Stimulated activated CD4-positive, alpha-beta T cell treated with anti-CD3 and anti-CD28 coated beads, Interleukin-12 subunit alpha, Interleukin-12 subunit beta, amount 100 ng/mL, for 48 hours (primary cell): ENCODE measurements at places on chromosomes 6 and 20.
A peak's percentile ranks its signal among the peaks of the same experiment; 100 is the strongest.

DNA sequence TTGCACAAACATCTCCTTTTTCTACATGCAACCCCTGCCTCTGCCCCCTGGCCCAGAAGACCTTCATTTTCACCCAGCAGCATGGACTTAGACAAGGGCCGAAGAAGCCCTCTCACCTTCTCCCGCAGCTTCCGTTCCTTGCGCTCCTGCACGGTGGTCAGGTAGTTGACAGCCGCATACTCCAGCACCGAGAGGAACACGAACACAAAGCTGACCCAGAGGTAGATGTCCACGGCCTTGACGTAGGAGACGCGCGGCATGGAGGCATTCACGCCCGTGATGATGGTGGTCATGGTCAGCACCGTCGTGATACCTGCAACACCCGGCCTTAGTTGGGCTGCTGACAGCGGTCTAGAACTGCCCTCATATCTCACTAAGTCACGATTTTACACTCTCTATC lies 47.1 kb upstream of the GABRR1 start:
- DNase-seq = no peak

DNA sequence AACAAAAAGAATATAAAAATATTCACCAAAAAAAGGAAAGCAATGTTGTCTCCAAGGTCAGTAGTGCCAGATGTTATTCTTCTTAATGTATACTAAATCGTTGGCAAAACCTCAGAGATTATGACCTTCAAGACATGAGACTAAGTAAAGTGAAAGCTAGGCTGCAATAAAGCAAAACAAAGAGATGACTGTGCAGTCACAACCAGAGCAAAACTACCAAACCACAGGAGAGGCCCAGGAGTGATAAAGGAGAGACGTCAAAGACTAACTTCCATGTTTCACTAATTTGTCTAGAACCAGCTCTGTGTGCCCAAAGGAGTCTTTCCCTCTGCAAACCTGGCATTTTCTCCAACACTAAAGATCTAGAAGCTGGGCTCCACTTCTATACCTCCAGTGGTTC lies 155.9 kb upstream of the POU3F2 start:
- no peak for DNase-seq

DNA sequence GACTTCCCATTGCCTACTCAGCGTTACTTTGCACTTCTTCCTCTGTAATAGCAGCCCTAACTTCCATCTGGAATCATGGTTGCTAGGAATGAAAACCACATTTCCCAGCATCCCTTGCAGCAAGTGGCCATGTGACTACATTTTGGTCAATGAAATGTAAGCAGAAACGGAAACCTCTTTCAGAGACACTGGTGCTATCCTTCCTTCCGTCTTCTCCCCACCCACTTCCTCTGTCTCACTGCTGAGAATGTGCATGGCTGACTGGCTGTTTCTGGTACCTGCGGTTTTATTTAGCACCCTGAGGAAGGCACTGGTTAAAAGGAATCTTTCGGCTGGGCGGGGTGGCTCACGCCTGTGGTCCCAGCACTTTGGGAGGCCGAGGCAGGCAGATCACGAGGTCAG lies 107.4 kb downstream of the SCML4 start:
- peak; percentile 59 for DNase-seq

DNA sequence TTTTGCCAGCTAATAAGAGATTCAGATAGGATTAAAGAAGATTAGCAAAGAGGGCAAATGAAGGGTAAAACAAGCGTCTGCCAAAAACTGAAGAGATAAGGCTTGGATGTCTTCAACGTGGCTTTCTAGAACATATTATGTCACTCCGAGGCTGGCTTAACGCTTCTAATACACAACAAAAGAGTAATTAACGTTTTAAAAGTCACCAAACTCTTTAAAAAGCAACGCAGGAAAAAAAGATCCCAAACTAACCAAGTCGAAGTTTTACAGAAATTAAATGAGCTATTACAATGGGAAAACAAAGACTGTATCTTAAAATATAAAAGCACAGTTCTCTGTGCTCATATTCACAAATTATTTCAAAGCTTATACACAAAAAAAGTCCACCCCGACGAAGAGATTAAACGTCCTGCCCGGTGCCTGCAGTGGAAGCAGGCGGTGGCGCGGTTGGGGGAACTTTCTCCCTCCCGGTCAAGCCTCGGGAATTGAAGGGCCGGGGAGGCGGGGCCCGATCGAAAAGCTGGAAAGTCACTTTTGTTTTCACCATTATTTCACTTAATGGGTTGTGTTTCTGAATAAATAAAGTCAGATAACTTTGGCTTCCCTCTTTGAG lies 1.2 kb downstream of the MAK start:
- DNase-seq = no peak

DNA sequence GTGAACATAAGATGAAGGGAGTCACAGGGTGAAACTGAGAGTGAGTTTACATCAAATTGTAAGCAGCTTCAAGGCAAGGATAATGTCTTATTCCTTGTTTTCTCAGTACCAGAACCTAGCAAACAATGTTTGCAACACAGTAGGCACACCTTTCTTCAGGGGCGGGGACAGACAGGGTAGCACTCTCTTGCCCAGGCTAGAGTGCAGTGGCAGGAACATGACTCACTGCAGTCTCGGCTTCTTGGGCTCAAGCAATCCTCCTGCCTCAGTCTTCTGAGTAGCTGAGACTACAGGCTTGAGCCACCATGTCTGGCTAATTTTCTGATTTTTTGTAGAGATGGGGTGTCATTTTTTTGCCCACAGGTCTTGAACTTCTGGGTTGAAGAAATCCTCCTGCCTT lies 299.8 kb downstream of the CD83 start:
- DNase-seq = no peak

GRCh38 chr6:149114167-149114566 lies 203.3 kb upstream of the TAB2 start:
- no peak for DNase-seq

DNA sequence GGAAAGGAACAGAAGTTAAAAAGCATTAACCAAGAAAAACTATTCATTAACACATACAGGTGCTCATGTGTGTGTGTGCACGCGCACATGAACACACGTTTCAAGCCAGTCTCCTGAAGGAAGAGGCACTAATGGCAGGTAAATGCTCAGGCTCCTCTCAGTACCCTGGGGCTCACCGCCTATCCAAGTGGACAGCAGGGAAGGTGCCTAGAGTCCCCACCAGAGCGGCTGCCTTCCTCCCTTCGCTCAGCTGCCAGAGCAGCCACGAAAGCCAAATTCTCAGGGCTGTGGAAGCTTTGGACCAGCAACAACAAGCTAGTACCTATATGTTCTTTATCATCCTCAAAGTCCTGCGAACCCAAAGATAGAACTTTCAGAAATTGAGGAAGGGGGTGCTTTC lies 42.6 kb downstream of the PLCG1 start:
- DNase-seq = no peak

DNA sequence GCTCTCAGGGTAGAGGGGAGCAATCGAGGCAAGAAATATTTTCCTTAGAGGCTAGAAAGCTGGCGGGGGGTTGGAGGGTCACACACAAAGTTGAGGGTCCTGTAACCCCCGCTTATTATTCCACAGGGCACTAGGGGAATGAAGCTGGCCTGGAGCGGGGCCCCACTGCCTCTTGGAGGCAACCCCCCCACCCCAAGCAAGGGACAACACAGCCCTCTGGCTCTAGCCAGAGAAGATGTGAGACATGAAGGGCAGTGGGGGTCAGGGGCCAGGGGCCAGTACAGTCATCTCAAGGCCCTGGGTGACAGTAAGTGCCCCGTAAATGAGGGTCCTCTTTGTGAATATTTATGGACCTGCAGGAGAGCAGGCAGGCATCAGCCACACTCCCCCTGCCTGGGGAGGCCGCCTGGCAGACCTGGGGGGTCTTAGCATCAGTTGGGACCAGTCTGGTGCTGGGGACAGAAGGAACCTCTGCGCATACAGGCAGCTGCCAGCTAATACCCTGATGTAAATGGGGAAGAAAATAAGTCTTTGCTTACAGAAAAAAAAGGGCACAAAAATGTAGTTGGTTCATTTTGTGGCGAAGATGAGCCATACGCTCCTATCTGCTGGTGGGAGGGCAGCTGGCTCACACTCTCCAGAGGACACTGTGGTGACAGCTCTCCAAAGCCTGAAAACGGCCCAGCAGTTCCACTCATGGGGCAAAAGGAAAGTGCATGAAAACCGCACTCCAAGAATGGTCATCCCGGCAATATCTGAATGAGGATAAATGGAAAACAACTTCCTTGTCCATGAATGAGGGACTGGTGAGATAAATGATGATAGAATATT lies 21.9 kb downstream of the SPATA2 start:
- peak; percentile 41 for DNase-seq

GRCh38 chr20:51228763-51229162 lies 205.9 kb upstream of the KCNG1 start:
- no peak for DNase-seq

DNA sequence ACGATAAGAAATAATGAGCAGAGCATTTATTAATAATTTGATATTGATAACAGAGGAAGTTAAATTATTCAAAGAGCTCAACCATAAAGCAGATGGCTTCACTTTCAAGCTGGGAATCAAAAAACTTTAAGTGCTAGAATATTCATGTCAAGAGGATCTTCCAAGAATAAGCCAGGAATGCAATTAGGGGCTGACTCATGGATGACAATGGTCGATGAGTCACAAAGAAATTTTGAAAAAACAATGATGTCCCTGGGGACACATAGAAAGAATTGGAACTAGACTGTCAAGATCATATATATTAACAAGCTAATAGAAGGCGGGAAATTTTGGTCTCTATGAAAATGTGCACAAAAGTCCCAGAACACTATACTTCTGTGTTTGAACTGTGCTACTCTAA lies 304.1 kb downstream of the LAMA2 start:
- no peak for DNase-seq

DNA sequence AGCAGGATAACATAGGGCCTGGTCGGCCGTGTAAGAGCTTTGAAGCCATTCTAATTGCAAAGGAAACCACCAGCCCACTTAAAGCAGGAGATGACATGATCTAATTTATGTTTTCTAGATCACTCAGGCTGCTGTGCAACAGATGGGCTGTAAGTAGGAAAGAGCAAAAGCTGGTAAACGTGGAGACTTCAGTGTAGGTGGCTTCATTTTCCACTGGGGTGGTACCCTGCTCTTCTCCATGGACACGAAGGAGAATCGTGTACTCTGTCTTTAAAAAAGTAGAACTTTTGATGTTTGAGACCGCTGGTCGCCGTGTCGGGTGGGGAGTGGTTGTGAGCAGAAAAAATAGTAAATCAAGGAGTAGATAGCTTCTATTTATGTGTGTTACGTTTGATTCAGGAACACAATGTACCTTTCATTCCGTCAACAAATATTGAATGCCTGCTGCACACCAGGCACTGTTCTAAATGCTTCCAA lies 6.4 kb downstream of the CASS4 start:
- DNase-seq = no peak

GRCh38 chr6:144319211-144319610 lies 34.1 kb downstream of the UTRN start:
- DNase-seq = no peak

DNA sequence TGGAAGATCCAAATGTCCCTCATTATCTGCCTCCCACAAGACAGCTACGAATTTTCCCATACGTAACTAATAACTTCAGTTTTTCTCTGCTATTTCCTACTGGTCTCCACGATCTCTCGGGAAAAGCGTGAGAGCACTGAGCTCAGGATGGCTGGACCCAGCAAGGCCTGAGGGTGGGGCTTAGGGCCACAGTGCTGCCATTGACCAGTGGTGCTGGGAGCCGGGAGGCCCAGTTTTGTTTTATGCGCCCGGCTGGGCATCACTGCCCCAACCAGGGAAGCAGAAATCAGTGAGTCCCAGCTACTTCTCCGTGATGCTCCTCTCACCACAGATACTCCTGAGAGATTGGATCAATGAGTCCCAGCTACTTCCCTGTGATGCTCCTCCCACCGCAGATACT lies 238.4 kb downstream of the LY86 start:
- no peak for DNase-seq

DNA sequence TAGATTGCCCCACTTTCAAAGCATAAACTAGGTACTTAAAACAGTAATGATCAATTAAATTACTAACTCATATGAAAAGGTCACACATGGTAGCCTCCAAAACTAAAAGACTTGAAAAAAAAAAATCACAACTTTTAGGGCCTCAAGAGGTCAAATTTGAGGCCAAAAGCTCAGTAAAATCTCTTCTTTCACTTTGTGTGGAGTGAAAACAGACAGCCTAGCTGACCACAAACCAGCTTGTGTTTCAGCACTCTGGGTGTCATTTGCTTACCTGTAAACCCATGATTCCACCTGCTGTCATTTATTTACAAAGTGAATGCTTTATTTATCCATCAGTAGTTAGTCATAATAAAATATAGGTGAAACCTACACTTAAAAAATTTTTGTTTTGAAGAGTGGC lies 34.0 kb downstream of the GNAS start:
- no peak for DNase-seq

- no peak for DNase-seq
Observed at GRCh38 chr20:40532103-40532502, 156.9 kb downstream of the MAFB start.

- DNase-seq = no peak
Observed at GRCh38 chr6:122726649-122727048, 52.9 kb upstream of the FABP7 start.

DNA sequence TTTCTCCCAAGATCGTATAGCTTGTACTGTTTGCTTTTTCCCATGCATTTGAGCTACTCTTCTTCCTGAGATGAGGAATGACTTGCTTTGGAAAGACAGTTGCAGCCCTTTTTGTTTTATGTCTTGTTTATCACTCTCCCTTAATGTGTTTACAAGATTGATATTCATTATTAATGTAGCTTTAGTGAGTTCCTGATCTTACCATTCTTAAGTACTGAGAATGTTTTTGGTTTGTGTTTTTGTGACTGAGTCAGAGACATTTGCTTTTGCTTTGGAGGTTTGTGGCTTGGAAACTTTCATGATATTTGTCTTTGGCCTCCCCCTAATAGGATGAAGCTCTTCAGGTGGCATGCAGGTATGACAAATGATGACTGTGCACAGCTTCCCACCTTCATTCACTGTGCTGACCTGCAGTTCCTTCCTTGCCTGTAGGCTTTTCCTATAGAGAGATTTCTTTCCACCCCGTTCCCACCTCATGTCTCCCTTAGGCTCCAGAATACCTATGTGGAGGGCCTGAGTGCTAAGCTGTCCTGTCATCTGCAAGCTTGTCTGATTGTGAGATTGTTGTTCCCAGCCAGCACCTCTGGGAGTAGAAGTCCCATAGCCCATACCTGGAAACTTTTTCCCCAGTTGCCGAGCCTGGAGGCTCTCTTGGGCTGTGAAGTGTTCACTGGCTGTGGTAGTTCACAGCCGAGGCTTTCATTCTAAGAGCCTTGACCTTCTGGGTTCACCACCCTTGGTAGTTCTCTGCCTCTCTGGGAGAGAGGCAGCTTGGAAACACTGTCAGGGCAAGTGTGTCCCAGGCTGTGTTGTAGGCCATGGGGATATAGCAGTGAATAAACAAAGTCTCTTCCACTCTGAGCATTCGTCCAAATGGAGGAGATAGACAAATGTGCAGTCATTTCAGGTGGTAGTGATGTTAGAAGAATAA lies 27.1 kb downstream of the CDS2 start:
- no peak for DNase-seq

GRCh38 chr6:19297880-19298279 lies 539.3 kb upstream of the ID4 start:
- DNase-seq = no peak

DNA sequence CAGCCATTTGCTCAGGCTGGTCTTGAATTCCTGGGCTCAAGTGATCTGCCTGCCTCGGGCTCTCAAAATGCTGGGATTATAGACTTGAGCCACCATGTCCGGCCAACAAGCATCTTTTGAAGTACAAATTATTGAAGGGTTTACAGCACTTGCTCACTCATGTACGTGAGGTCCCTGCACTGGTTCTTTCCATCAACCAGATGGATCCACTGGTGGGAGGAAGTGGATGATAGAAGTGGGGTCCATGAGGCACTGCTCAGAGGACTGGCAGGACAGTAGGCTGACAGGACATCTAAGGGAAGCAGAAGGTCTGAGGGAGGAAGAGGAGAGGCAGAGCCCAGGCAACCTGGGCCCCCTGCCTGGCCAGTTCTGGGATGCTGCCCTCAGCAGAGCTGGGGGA lies 109.2 kb upstream of the NXT1 start:
- no peak for DNase-seq
